GM12892 (cell line): ENCODE measurements at places on chromosomes 6 and 20.
A peak's percentile ranks its signal among the peaks of the same experiment; 100 is the strongest.

GRCh38 chr20:51659491-51660050, 108.6 kb downstream of the ATP9A start:
- no peak for DNase-seq

- DNase-seq = no peak
These were observed 120.6 kb downstream of the LY86 start for GRCh38 chr6:6709106-6709505.

GRCh38 chr6:128807577-128807976, 75.4 kb upstream of the LAMA2 start:
- no peak for DNase-seq

- no peak for DNase-seq
These were observed 81.4 kb upstream of the CDH4 start for GRCh38 chr20:61170496-61171320.

DNA sequence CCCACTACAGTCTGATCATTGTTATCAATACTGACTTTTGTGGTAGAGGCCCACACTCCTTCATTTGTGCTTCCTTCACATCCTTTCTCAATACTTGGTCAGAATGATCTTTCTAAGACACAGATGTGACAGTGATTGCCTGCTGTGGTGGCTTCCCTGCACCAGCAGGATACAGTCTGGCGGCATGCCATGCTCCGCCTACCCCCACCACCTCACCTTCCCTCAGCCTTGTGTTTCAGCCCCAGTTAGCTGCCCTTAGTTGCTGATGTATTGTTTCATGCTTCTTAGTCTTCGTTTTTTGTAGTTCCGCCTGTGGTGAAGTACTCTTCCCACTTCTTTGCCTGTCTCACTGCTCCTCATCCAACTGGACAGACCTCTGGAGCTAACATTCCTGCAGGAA, 10.9 kb downstream of the LRRC1 start:
- DNase-seq = no peak

DNA sequence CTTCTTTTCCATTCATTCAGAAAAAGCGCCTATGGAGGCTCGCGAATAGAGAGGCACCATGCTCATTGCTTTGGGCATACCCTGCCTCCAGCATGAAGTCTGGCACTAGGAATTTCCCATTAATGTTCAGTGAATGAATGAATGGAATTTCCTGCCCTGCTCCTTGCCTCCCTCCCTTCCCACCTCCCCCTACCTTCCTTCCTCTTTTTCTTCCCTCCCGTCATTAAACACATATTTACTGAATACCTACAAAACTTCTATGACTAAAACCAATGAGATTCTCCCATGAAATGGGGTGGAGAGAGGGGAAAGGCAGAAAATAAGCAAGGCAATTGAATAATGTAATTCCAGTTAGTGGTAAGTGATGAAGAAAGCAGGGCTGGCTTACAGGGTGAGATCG, 213.8 kb upstream of the AGPAT4 start:
- DNase-seq = no peak

DNA sequence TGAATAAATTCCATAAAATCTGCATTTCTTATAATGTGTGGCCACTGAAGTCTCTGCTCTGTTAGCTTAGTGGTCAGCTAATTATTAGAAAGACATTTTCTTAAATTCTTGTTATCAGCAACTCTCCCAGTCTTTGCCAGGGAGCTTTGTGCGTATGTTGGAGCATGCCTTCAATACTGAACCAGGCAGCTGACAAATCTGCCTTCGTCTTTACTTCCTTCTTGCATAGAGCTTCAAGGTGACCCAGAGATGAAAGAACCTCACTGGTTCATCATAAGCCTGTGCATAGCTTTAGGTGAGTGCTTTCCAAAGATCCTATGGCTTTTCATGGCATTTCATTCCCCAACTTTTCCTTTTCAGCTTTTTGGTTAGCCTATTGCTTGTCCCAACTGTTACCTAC, 43.0 kb upstream of the NELFCD start:
- no peak for DNase-seq

- DNase-seq = no peak
These were observed 202.5 kb downstream of the ISM1 start for GRCh38 chr20:13423472-13424173.

GRCh38 chr6:16327777-16328325, 89.5 kb downstream of the GMPR start:
- no peak for DNase-seq

DNA sequence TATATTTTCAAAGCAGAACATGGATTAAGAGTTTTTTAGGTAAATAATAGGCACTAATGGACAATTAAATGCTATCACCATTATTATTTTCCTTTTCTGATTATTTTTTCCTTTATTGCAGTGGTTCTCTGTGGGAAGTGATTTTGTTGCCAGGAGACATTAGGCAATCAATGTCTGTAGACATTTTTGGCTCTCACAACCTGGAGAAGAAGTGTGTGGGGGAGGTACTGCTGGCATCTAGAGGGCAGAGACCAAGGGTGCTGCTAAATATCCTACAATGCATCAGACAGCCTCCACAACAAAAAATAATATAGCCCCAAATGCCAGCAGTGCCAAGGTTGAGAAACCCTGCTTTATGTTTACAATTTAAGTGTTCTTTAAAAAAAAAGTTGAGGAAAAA, 8.3 kb downstream of the IFNGR1 start:
- DNase-seq = no peak

DNA sequence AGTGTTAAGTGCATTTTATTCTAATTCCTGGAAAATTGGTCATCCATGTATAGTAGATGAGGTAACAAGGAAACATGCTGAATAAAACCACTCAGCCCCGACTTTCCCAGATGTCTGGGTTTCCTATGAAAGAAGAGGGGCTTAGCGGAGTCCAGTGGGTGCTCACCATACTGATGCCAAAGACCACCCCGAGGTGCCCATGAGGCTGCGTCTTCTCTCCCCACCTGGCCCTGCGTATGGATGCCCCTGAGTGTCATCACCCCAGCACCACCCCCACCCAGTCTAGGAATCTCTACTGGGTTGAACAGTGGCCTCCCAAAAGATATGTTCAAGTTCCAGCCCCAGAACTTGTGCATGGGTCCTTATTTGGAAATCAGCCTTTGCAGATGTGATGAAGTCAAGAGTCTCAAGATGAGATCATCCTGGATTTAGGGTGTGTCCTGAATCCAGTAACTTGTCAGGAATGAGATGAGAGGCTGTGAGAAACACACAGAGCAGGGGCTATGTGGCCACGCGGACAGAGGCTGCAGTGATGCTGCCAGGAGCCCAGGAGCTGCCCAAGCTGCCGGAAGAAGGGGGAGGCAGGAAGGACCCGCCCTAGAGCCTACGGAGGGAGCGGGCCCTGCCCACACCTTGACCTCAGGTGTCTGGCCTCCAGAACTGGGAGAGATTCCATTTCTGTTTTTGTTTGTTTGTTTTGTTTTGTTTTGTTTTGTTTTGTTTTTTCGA, 124.6 kb upstream of the CDH4 start:
- no peak for DNase-seq

DNA sequence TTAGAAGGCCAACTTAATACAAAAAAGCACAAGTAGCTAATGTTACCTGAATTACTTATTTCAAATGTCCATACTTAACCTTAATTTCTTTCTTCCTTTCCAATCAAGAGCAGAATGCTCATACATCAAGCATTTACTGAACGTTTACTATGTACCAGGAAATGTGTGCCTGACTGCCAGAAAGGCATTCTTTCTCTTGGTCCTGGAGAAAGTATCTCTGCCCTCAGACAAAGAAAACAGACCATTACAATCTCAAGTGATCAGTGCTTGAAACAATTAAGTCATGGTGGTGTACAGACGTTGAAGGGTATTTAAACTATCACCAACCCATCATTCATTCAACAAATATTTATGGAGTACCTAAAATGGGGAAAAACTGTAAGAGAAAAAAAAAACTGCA, 26.4 kb downstream of the CSNK2A1 start:
- DNase-seq = no peak

- DNase-seq = no peak
These were observed 1.6 kb upstream of the TGIF2 start for GRCh38 chr20:36571564-36572504.

DNA sequence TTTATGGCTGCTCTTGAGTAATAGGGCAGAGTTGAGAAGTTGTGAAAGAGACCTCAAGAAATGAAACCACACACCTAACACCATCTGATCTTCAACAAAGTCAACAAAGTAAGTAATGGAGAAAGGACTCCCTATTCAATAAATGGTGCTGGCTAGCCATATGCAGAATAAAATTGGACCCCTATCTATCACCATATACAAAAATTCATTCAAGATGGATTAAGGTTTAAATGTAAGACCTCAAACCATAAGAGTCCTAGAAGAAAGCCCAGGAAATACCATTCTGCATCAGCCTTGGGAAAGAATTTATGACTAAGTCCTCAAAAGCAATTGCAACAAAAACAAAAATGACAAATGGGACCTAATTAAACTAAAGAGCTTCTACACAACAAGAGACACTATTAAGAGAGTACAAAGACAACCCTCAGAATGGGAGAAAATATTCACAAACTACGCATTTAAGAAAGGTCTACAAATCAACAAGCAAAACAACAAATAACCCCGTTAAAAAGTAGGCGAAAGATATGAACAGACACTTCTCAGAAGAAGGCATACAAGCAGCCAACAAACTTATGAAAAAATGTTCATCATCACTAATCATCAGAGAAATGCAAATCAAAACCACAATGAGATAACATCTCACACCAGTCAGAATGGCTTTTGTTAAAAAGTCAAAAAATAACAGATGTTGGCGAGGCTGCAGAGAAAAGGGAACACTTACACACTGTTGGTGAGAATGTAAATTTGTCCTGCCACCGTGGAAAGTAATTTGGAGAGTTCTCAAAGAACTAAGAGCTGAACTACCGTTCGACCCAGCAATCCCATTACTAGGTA, 4.0 kb downstream of the MAP3K5 start:
- DNase-seq = no peak

GRCh38 chr6:30163918-30164654, 740 bp downstream of the TRIM15 start:
- DNase-seq = no peak

GRCh38 chr20:32434434-32434833, 76.3 kb downstream of the ASXL1 start:
- DNase-seq = no peak

GRCh38 chr20:61520893-61521460, 268.9 kb downstream of the CDH4 start:
- DNase-seq = no peak

DNA sequence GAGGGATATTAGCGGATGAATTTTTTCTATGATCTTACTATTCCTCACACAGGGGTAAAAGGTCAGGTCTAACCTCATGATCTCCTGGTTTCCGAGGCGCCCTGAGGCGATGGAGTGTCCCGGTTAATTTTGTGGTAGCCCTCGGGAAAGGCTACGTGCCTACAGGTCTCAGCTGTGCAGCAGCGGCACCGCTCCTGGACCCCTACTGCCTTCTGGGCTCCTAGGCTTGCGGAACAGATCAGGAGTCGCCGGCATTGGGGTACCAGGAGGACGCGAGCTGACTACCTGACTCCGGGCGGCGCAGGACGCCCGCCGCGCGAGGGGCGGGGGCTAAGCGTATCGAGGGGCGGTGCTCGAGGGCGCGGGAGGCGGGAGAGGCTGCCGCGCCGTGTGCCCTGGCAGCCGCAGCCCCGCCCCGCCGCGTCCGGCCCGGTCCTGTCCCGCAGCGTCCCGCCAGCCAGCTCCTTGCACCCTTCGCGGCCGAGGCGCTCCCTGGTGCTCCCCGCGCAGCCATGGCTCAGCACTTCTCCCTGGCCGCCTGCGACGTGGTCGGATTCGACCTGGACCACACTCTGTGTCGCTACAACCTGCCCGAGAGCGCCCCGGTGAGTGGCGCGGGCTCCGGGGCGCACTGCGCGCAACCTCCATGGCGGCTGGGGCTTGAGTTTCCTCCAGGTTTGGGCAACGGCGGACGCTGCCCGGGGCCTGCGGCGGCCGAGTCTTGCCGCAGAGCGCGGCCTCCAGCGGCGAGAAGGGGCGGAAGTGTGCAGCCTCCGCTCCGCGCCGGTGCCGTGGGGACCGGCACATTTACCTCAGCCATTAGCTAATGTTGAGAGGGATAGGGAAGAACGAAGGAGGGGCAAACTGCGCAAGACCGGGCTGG, at the start of gene NT5DC1:
NT5DC1 (plus strand) TSS at position 435 of the 883 bp plus-strand sequence; CDS start at position 513, 78 bp downstream.
- DNase-seq = peak; percentile 81

DNA sequence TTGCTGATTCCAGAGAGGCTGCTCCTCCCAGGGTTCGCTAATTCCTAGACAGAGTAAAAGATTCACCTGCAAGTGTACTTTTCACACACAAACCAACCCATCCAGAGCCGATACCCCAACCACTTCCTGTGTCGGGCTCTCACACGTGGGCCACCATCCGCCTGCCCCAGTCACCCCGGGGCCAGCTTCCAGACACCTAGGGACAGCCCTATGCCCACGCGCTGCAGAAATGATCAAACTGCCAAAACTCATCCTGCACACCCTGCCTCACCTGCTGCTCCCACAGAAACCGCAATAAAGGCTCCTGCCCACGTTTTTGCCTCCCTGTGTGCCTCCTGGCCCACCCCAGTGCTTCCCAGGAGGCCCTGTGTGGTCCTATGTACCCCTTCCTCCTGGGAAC, 59.5 kb downstream of the PSMG4 start:
- no peak for DNase-seq
